Left lung (tissue), 14 donors: ENCODE measurements at places on chromosomes 7 and 10. TPM values are rescaled to one million over a fixed set of nuclear protein-coding genes. Genes with fewer than 3 reads are reported as not detected.

Gene FAM237B
- total RNA-seq = not detected

Gene RAB19
- 1.6 TPM for total RNA-seq

Gene HOXA9
- total RNA-seq = 1.4 TPM

Gene GPR146
- total RNA-seq = 18.9 TPM

Gene GDF2
- not detected for total RNA-seq

GRCh38 chr7:293681-294439 is 3.9 kb downstream of the FOXL3 start:
- DNase-seq = no peak
- H3K4me3 ChIP-seq = no peak overlapping the region
- peaks cover 34% of the 10 kb centered on the region for H3K27me3 ChIP-seq
- no peaks in the 10 kb centered on the region for H3K4me1 ChIP-seq
- H3K36me3 ChIP-seq = no peaks in the 10 kb centered on the region
- H3K27ac ChIP-seq = no peak overlapping the region

GRCh38 chr10:43141421-43141820 is 3.2 kb downstream of the CSGALNACT2 start:
- H3K4me3 ChIP-seq = no peak overlapping the region
- H3K27ac ChIP-seq = no peak overlapping the region
- peaks cover 79% of the 10 kb centered on the region for H3K4me1 ChIP-seq
- H3K36me3 ChIP-seq = no peaks in the 10 kb centered on the region

- no peak overlapping the region for H3K27ac ChIP-seq
- DNase-seq = peak; percentile 68
- H3K36me3 ChIP-seq = no peaks in the 10 kb centered on the region
- H3K4me1 ChIP-seq = no peaks in the 10 kb centered on the region
- peaks cover 5% of the 10 kb centered on the region for H3K27me3 ChIP-seq
Observed at GRCh38 chr7:157468221-157469111, 131.7 kb downstream of the DNAJB6 start.

DNA sequence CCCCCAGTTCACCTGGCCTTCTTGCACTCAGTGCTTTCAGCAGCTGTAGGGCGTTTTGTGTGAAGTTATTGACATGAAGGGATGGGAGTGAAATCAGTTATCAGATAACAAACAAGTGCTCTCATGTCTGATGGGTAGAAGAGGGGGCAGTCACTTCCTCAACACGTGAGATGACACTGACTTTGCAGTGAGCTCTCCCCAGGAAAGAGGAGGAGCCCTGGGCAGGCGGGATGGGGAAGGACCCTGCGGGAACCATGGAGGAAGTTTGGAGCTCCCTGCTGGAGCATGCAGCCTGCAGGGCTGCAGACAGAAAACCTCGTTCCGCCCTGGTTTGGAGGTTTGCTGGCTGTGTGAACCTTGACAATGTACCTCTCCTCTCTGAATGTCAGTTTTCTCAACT is 38.7 kb downstream of the GPR26 start:
- H3K36me3 ChIP-seq = no peaks in the 10 kb centered on the region
- H3K4me1 ChIP-seq = no peaks in the 10 kb centered on the region
- H3K4me3 ChIP-seq = no peak overlapping the region
- DNase-seq = no peak
- no peaks in the 10 kb centered on the region for H3K27me3 ChIP-seq

DNA sequence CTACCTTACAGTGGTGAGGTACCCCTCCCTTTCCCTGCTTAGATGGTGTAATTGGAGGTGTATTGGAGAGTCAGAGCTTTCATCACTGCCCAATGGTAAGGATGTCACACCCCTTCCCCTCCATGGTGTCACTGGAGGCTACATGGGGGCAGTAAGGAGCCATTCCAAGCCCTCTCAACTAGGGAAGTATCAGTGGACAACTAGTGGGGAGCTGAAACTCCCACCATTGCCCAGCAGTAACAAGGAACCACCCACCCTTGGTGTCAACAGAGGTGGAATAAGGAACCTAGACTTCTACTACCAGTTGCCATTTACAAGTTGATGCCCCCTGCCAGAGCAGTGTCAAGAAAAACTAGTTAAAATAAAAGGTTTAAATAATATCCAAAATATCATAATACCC is 2.8 kb upstream of the HIBADH start:
- no peaks in the 10 kb centered on the region for H3K36me3 ChIP-seq
- no peak overlapping the region for H3K27ac ChIP-seq
- H3K4me3 ChIP-seq = no peak overlapping the region
- H3K27me3 ChIP-seq = no peaks in the 10 kb centered on the region

DNA sequence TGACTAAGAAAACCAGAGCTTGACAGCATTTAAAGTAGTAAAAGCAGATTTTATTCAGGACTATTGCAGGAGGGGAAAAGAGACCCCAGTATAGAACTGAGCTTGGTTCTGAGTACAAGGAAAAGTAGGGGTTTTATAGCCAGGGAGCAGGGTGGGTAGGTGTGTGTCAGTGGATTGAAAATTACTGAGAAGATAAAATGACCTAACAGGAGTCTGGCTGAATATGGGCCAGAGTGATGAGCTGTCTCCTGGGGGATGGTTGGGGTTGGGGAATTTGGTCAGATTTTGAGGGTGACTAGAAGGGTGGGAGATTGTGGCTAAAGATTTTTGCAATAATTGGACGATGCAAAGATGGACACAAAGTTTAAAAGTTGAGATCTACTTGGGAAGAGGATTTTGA is 114.0 kb downstream of the ST7 start:
- H3K36me3 ChIP-seq = no peaks in the 10 kb centered on the region
- no peaks in the 10 kb centered on the region for H3K27me3 ChIP-seq
- no peak overlapping the region for H3K27ac ChIP-seq
- H3K4me3 ChIP-seq = no peak overlapping the region
- DNase-seq = no peak

GRCh38 chr7:40572810-40573465 is 438.1 kb downstream of the SUGCT start:
- no peaks in the 10 kb centered on the region for H3K4me1 ChIP-seq
- no peaks in the 10 kb centered on the region for H3K36me3 ChIP-seq
- H3K4me3 ChIP-seq = no peak overlapping the region
- DNase-seq = no peak

DNA sequence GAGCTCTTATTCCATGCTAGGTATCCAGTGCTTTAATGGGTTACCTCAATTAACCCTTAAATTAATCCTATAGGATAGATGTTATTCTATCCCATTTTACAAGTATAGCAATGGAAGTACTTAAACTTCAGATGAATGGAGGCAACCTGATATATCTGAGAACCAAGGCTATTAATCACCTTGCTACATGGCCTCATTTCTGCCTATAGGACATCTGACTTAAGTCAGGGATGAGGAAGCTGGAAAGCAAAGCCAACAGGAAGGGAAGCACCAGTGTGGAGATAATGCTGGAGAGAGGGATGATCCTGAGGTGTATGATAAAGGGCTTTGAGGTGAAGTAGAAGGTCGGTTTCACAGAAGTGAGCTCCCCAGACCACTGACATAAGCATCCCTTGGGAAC is 132.3 kb downstream of the CHN2 start:
- H3K27me3 ChIP-seq = no peaks in the 10 kb centered on the region
- no peak overlapping the region for H3K4me3 ChIP-seq
- H3K27ac ChIP-seq = no peak overlapping the region
- H3K36me3 ChIP-seq = no peaks in the 10 kb centered on the region
- H3K4me1 ChIP-seq = peaks cover 16% of the 10 kb centered on the region
- DNase-seq = no peak

GRCh38 chr10:18343573-18343972 is 203.3 kb downstream of the CACNB2 start:
- DNase-seq = no peak
- H3K4me1 ChIP-seq = no peaks in the 10 kb centered on the region
- H3K4me3 ChIP-seq = no peak overlapping the region
- no peaks in the 10 kb centered on the region for H3K36me3 ChIP-seq
- H3K27me3 ChIP-seq = no peaks in the 10 kb centered on the region

DNA sequence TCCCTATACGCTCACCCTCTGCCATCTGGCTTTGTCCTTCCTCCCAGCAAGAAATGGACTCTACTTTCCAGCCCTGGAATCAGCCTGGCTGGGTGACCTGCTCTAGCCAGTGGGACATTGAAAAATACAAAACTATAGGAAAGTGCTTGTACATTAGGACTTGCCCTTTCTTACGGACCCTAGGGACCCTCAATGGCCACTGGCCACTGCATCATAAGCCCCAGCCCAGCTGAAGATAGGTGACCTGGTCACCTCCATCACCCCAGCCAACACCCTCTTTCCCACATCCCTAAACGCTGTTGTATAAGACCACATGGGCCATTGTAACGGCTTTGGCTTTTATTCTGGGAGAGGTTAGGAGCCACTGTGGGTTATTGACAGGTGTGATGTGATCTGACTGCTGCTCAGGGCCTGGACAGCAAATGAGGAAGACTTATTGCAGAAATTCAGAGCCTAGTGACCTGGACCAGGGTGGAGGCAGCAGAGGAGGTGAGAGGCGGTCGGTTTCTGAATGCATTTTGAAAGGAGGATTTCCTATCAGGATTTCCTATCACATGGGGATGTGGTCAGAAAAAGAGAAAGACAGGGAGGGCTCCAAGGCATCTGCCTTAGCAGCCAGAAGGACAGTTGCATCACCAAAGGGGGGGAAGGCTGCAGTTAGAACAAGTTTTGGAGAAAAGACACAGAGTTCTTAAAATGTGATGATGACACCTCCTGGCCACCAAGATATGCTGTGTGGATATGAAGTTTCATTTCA is 2.2 kb upstream of the LMBR1 start:
- peak; percentile 16 for DNase-seq
- H3K36me3 ChIP-seq = no peaks in the 10 kb centered on the region
- H3K27ac ChIP-seq = peak overlapping the region; percentile 93
- no peaks in the 10 kb centered on the region for H3K27me3 ChIP-seq

DNA sequence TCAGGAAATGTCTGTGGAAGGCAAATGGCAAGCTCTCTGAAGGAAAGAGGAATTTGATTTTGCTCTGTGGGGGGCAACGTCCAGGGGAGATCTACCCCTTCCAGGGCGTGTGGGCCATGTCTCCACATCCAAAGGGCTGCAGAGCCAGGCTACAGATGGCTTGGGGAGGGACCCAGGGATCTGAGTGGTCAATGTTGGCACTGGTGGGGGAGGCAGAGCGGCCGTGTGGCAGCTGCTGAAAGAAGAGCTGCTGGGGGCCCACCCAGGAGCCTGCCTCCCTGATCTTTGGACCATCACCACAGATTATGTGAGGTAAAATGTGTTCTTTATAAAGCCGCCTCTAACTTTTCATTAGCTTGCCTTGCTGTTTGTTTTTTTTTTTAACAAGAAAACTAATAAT is 144.1 kb downstream of the HERPUD2 start:
- H3K27ac ChIP-seq = no peak overlapping the region
- no peaks in the 10 kb centered on the region for H3K36me3 ChIP-seq
- DNase-seq = no peak
- no peaks in the 10 kb centered on the region for H3K27me3 ChIP-seq
- H3K4me1 ChIP-seq = no peaks in the 10 kb centered on the region
